ENCODE measurements at places on chromosomes 3 and 15.

DNA sequence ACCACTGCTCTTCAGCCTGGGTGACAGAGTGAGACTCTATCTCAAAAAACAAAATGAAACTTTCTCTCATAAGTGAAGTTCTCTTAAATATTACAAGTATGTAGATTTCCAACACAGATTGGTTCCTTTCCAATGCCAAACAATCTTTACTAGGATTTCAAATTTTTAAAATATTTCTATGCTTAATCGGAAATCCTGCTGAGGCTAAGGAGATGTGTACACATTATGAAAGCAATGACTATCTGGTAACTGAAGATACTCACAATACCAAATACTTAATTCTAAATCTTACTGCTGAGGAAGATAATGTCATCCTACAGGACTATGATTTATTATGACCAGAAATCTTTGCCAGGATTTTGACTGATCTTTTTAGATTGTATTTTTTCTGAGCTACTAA lies 255.6 kb upstream of the ZNF717 start:
- no peak for DNase-seq

- DNase-seq = no peak
Measured at GRCh38 chr3:37308247-37308646, 133.9 kb upstream of the LRRFIP2 start.

- DNase-seq = no peak
Measured at GRCh38 chr15:62066663-62067447, at the start of gene C2CD4A. Gene C2CD4A (plus strand): TSS chr15:62066977. CDS start chr15:62067614, 637 bp downstream.

GRCh38 chr15:27061739-27062138 lies 90.8 kb downstream of the GABRG3 start:
- DNase-seq = no peak

DNA sequence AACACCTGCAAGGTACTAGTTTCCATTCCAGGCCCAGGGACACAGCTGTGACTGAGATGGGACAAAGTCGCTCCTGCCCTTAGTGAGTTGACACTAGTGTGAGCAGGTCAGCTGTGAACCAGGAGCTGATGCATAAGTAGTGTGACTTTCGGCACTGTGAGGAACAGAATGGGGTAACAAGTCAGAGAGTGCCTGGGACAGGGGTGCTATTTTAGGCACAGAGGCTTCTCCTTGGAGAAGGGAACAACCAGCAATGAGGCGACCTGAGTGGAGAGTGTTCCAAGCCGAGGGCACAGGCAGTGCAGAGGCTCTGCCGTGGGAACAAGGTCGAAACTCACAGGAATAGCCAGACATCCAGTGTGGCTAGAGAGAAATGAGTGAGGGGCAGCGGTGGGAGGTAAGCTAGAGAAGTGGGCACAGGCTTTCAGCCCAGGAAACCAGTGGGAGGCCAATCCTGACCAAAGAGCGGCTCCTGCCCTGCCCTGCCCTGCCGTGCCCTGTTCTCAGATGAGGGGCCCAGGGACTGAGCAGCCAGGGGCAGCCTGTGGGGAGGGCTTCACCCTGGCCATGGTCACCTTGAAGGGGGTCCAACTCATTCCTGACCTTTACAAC lies 14.2 kb downstream of the DNAH1 start:
- DNase-seq = no peak

DNA sequence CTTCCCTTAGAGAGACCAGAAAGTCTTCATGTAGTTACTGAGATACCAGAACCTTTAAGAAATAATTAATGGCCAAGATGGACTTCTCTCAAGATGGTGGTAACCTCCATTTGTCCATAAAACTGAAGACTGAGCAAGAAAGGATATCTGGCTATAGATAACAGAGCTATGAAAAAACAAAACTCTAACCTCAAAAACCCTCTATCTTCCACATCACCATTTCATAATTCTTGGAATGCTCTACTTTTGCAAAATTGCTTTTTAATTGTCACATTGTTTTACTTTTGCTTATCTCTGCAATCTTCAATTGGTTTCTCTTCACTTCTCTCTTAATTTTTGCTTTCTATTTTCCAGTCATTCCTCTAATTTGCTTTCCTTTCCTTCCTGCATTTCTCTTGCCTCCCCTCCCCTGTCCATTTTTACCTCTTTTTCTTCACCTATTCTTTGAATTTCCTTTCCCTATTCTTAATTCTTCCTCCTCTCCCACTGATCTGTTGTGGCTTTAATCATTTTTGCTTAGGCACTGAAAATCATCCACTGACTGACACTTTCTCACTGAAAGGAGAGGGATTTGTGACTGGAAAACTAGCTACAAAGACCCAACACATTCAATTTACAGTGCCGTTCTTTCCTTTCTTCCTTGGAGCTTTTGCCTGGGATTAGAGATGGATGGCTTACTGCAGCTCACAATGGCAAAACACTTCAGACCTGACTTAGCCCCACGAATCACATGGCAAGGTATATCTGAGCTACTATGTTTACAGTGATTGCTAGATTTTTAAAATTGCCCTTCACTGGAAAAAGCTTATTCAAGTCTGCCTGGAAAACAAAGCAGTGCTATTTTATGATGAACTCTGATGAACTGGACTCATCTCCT lies 242.8 kb downstream of the CHST2 start:
- DNase-seq = no peak

GRCh38 chr15:73950831-73951561 lies 24.7 kb downstream of the LOXL1 start:
- DNase-seq = peak; percentile 48

- no peak for DNase-seq
Measured at GRCh38 chr15:49308686-49309085, 114.4 kb upstream of the FGF7 start.

GRCh38 chr3:88480822-88481221 lies 331.1 kb downstream of the C3orf38 start:
- DNase-seq = no peak
